ENCODE measurements at places on chromosomes 5 and 9.

GRCh38 chr9:77983320-77983662, 48.3 kb downstream of the GNAQ start:
- DNase-seq = no peak

DNA sequence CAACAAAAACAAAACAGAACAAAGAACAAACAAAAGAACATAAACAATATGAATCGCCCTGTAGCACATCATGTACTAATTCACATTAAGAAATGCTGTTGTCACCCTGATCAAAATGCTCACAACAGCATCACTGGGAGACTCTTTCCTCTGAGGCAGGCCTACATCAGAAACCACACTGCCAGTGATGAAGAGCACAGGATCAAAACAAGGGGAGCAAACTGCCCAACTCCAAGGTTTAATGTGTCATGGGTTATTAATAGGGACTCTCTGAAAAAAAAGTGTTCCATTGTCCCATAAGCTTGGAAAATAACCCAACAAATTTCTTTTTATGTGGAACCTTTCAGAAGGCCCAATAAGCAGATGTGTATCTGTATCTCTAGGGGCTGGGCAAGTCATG, 74.2 kb downstream of the PTPN3 start:
- no peak for DNase-seq

DNA sequence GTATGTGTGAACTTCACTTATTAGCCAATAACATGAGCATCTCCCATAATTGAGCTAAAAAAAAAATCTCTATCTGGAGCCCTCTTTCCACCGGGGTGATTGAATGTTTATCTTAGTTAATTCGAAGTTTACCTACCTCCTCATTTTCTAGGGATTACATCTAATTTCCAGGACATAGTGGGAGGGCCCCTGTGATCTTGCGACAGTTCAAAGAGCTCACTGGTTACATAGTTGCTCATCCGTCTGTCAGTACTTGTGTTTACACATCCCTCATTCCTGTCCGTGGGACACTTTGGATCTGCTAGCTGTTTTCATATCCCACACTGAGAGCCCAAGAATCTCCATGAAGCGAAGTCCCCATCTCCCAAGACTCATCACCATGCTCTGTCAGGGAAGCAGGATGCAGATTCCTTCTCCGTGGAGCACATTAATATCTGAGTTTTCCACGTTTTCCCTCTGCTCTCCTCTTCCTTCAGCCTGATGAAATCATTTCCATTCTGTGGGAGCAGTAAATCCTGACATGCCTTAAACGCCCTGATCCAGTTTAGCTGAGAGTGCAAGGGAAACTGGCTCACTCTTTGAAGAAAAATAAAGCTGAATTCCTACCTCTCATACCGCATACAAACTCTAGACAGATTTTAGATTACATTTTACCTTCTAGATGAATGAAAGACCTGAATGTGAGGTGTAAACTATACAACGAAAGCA, 10.2 kb upstream of the SFXN1 start:
- no peak for DNase-seq

GRCh38 chr9:118091711-118092500, 387.7 kb downstream of the TLR4 start:
- no peak for DNase-seq

- no peak for DNase-seq
Observed at GRCh38 chr9:118594428-118594827, 774.8 kb downstream of the BRINP1 start.

DNA sequence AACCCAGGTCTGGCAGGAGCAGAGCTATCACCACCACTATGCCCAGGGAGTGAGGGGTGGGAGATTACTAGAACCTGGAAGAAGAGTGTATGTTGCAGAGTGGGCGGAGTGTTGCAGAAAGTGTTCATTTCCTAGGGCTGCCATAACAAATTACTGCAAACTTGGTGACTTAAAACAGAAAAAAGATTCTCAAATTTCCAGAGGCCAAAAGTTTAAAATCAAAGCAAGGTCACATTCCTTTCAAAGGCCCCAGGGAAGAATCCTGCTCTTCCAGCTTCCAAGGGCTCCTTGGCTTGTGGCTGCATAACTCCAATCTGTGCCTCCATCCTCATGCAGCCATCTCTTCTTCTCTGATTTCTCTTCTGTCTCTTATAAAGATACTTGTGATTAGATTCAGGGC, 30.6 kb upstream of the SPINK4 start:
- no peak for DNase-seq

- no peak for DNase-seq
Observed at GRCh38 chr5:131081913-131082488, 83.1 kb downstream of the HINT1 start.

DNA sequence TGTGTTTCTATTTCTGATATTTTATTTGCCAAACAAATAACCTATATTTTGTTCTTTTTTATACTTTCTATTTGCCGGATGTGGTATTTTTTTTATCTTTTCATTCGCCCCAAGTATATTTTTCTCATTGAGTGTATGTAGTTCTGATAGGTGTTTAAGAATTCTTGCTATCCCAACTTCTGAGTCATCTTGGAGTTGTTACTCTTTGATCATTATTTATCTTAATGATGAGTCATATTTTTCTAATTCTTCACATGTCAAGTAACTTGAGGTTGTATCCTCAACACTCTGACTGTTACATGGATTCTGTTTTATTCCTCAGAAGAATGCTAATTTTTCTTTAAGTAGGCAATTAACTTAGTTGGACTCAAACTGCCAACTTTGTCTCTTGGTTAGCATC, 498.1 kb downstream of the TLE1 start:
- DNase-seq = no peak

- DNase-seq = peak; percentile 77
Observed at GRCh38 chr5:113056988-113057387, 80.4 kb downstream of the DCP2 start.

DNA sequence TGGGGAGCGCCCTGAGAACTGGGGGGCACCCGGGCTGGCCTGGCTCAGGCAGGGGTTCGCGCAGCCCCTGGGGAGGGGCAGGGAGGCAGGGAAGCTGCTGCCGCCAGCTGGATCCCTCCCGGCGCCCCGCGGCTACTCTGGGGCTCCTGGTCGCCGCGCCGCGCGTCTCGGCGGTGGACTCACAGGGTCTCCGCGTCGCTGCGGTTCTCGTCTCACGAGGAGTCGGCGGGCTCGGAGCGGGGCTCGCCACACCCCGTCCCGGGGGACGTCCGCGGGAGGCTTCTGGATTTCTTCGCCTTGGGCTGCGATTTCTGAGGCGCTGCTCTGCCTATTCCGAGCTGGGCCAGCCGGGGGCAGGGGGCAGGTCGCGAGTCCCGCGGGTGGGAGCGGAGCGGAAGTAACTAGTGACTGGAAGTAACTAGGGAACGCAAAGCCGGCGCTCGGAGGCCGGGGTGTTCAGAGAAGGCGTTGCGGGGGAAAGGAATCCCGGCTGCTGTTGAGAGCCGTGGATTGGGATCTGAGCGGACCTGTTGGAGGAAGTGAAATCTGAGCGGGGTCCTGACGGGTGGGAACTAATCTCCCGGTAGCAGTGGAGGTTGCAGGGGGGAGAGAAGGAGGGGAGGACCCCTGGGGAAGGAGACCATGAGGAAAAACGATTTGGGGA, 511 bp downstream of the CYSTM1 start:
- peak; percentile 64 for DNase-seq

- no peak for DNase-seq
Observed at GRCh38 chr9:85408494-85408893, 333.3 kb downstream of the AGTPBP1 start.

GRCh38 chr9:128892221-128892921, 10.4 kb downstream of the LRRC8A start:
- DNase-seq = peak; percentile 21
